ENCODE measurements at places on chromosomes 13 and 19.

DNA sequence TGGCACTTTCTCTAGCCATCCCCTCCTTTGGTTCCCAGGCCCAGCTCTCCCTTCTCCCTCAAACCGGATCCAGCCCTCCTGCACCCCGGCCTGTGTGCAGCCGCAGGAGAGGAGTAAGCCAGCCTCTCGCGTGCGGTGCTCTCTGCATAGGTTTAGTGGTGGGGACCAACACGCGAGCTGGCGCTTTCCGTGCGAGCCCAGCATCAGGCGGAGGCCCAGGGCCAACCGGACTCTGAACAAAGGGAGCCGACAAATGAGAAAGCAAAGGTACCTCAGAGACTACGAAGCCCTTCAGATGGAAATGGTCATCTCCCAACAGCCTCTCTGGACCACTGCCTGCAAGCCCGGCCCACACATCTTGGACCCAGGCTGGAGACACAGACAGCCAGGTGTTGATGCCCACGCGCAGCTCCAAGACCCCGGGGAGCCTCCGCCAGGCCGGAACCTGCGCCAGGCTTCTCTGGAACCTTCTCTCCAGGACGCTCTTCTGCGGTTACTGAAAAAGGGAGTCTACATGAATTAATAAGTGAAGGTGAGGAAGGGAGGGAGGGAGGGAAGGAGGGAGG, 16.5 kb upstream of the LATS2 start:
- DNase-seq: no peak

DNA sequence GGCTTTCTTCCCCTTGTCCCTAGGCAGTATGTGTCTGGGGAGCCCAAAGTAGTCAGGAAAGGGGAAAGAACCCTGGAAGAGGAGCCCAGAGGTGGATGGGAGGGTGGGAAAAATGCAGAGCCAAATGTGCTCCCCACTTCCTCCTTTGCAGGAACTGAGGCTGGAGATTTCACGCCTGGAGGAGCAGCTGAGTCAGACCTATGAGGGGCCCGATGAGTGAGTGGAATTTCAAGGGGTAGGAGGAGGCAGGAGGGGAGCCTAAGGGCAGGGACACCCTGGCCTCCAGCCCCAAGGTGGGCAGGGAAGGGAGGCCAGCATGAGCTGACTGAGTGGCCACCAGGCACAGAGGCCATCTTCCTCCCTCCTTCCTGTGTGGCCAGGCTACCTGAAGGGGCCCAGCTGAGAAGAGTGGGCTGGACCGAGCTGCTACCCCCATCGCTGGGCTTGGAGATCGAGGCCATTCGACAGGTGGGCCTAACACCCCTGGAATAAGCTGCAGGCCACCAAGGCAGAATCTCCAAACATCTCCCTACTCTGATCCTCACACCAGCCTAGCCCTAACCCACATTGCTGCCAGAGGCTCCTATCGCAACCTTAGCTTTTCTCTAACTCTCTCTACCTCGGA, 14.3 kb downstream of the PTH2 start:
- no peak for DNase-seq

- no peak for DNase-seq
Observed at GRCh38 chr13:45295536-45295935, 45.4 kb downstream of the TPT1 start.

DNA sequence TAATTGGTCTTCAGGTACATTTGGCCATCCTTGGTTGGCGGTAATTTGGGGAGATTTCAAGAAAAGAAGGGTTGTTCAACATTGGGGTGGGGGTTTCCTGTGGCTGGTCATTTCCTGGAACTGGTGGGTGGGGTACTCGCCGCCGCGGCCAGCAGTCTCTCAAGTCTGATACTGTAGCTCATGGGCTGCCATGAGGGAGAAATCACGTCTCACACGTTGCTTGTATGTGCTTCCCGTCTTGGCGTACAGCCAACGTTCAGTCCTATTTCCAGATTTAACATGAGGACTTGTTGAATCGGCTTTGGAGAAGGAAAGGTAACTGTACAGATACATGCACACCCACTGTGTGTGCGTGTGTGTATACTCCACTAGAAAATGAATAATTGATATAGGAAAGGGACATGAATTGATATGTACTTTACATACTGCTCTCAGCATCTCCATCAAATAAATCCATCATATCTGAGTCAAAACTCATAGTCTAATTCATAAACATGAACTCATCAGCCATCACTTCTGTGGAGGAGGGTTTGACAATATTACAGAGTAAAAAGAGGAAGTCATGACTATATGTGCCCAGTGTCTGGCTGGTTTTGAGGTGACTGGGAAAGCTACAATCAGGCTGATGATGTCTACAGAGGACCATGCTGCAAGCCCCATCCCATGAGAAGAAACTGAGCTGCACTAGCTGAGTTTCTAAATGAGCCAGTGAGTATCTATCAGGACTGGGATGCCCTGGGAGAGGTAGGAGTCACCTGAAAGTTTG, 418.1 kb downstream of the TSHZ3 start:
- DNase-seq: no peak

DNA sequence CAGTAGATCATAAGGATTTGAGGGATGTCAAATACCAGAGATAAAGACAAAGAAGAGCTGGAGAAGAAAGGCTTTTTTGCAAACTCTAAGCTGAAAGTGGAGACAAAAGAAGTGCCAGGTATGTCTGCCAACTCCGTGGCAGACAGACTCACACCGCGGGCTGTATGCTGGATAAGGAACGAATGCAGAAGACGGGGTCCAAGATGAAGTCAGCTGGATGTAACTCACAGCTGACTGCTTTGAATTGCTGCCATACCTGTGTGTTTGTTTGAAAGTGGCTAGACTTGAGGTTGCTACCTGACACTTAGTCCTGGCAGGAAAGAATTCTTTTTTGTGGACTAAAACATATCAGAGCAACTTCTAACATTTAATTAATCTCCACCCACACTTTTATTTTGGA, 398.8 kb downstream of the DLEU7 start:
- no peak for DNase-seq

DNA sequence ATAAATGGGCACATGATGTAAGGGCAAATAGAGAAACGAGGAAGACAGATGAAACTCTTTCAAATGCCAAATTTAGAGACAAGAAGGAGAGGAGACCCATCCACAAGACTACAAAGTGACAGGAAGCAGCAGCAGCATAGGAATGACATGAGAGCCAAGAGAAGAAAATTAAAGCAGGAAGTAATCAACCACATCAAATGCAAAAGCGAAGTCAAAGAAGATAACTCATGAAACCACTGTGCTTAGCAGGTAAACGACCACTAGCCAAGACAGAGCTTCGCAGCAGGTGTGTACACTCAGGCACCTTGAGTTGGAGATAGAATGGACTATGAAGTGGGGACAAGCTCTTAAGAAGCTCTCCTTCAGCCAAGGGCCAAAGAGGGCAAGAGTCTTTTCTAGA, 64.1 kb downstream of the KLF12 start:
- DNase-seq: no peak

- DNase-seq: no peak
Observed at GRCh38 chr13:41985788-41986508, 25.0 kb upstream of the VWA8 start.

- DNase-seq: no peak
Observed at GRCh38 chr13:95231393-95231792, 69.9 kb downstream of the ABCC4 start.

DNA sequence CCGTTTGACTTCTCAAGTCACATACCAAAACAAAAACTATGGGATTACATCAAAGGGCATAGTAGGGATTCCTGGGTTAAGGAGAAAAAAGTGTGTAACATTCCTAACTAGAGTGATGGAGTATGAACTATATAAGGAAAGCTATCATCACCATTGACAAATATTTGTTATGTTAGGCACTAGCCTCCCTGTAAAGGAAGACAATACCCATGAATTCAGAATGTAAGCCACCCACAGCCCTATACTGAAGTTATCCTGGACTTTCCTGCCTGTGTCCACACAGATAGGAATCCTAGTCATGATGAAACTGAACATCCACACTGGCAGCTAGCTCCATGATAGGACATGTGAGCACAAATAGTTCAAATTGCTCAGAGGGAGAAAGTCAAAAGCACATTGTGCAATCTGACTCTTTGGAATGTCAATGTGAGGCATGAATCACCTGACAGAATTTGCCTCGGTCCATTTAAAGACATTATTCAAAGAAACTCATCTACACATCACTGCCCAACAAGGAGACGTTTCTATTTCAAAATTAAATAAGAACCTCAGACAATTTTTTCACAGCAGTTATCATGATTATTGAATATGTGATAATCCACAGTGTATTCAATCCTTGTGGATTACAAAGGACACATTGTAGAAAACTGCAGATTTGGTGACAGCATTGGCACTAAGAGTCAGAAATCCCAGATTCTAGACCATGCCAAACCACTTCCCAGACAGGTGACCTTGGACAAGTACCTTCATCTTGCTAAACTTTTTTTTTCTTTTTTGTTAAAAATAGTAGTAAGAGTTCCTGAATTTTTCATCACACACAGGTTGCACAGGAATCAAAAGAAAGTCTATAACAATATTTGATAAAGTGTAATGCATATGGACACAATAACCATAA, 529.3 kb downstream of the IRS2 start:
- no peak for DNase-seq

GRCh38 chr13:65339241-65339640, 1890.9 kb downstream of the PCDH9 start:
- DNase-seq: no peak

GRCh38 chr13:49841964-49842363, 49.5 kb upstream of the KPNA3 start:
- DNase-seq: no peak

- peak; percentile 72 for DNase-seq
Observed at GRCh38 chr19:982567-983170, 1.5 kb upstream of the WDR18 start.

GRCh38 chr19:28475525-28475924, 737.4 kb downstream of the UQCRFS1 start:
- no peak for DNase-seq

GRCh38 chr13:32019612-32020233, 11.9 kb upstream of the FRY start:
- DNase-seq: no peak

DNA sequence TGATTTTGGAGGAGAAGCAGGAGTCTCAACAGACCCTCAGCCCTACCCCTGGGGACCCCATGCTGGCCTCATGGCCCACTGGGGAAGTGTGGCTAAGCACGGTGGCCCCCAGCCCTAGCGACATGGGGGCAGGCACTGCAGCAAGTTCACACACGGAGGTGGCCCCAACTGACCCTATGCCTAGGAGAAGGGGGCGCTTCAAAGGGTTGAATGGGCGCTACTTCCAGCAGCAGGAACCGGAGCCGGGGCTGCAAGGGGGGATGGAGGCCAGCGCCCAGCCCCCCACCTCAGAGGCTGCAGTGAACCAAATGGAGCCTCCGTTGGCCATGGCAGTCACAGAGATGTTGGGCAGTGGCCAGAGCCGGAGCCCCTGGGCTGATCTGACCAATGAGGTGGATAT, 14.9 kb downstream of the NCAN start:
- DNase-seq: no peak

GRCh38 chr19:36013280-36014011, 567 bp downstream of the ALKBH6 start:
- DNase-seq: no peak

All from stimulated activated CD4-positive, alpha-beta T cell treated with anti-CD3 and anti-CD28 coated beads, Interleukin-1b, Interleukin-23, amount 100 ng/mL, for 48 hours (primary cell).